SHP77 treated with DMSO at 0.1 percent for 48 hours (cell line): ENCODE measurements at places on chromosomes 3 and 15.

DNA sequence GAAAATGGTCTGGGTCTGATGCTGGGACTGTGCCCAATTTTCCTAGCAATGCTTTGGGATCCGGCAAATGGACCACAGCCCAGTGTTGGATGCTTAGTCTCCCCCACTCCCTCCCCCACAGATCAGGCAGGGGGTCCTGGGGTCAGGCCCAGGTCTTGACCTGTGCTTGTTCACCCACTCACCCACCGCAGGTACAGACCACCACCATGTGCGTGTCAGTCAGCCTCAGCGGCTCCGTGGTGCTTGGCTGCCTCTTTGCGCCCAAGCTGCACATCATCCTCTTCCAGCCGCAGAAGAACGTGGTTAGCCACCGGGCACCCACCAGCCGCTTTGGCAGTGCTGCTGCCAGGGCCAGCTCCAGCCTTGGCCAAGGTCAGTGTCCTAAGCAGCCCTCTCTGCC is 10.6 kb downstream of the GRM2 start:
- no peak for DNase-seq

GRCh38 chr3:185693985-185694653 is 108.0 kb downstream of the SENP2 start:
- no peak for DNase-seq

GRCh38 chr15:96974761-96975160 is 644.3 kb downstream of the NR2F2 start:
- DNase-seq = no peak

DNA sequence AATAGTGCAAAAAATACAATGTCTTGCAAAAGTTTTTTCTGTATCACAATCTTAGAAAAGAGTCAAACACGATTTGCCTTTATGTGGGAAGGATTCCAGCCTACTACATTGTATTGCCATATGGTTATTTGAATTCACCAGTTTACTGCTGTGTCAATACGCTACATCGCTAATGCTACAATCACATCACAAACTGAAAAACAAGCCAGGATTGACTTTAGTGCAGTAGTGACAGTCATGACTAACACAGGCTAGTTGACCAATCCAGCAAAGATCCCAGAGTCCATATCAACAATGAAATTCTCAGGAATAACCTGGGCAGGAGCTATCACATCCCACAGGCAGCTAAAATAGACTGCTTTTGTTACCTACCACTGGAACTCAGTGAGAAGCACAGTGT is 67.0 kb downstream of the IL12A start:
- DNase-seq = no peak

DNA sequence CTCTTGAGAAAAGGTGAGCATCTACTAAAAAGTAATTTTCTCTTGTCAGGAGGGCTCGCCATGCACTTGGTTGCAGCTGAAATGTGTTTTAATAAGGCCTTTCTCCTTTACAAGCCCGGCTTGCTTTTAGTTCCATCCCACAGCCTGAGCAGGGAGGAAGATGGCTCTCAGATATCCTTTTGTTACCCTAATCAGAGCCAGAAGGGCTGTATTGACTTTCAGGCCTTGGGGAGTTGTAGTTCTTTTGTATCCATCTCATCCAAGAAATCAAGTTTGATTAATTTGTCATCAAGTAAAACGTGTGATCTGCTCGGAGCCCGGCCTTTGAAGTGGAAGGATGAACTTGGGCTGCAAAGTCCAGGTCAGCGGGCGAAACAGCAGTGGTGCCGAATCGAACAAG is 52.9 kb downstream of the EIF4E3 start:
- DNase-seq = no peak

GRCh38 chr3:133301731-133302130 is 98.1 kb upstream of the BFSP2 start:
- no peak for DNase-seq

- DNase-seq = peak; percentile 50
These were observed 375.1 kb downstream of the FOXP1 start for GRCh38 chr3:71208211-71209095.

DNA sequence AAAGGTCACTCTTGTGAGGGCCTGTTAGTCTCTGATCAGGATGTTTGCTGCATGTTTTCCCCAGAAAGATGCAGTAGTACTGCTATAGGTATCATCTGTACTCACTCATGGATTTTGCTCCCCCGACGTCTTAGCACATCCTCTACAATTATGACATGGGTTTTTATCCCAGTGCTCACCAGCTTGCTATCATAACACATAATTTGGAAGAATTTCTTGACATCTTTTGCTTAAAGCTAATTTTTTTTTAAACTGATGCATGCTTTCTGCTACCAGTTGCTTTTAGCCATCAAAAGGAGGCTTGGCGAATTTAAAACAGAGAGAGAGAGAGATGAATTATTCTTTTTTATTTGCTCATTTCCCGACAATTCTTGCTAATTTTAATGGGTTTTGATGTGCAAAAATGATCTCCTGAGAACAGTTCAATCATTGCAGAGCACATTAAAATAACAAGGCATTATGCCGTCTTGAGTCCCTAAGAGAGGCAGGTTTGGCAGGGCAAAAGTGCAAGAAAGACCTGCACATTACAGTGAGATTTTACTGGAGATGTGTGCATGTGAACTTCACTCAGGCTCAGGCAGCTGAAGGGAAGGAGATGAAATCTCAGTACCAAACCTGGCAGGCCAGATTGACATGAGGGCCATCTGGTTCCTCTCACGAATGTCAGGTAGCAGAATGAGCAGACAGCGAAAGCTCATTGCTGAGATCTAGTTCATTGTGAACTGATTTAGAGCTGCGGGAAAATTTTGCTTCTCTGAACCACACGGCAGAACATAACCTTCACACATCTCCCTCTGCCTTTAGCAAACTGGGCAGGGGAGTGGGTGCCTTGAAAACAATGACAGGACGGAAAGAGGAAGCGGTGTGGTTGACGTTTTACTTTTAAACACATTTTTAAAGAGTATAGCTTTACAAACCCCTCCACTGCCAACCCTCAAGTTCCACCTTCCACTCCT is 25.9 kb upstream of the GOLGA8B start:
- no peak for DNase-seq

- no peak for DNase-seq
These were observed 15.5 kb upstream of the ACAP2 start for GRCh38 chr3:195458316-195458717.

- DNase-seq = no peak
These were observed 39.0 kb downstream of the CD86 start for GRCh38 chr3:122094125-122094524.

- DNase-seq = no peak
These were observed 59.9 kb downstream of the KAT2B start for GRCh38 chr3:20100151-20100550.

GRCh38 chr3:180926526-180926925 is 14.1 kb downstream of the FXR1 start:
- no peak for DNase-seq

GRCh38 chr3:134239538-134239937 is 11.1 kb downstream of the RYK start:
- no peak for DNase-seq

DNA sequence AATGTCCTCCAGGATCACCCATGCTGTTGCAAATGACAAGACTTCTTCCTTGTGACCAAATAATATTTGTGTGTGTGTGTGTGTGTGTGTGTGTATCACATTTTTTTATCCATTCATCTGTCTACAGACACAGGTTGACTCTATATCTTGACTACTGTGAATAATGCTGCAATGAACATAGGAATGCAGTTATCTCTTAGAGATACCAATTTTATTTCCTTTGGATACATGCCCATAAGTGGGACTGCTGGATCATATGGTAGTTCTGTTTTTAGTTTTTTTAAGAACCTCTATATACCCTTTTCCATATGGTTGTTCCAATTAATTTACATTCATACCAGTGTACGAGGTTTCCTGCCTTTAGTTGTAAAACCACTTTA is 41.7 kb downstream of the GPR176 start:
- DNase-seq = no peak
